Bladder microvascular endothelial cell (primary cell): ENCODE measurements at places on chromosomes 3 and 15. TPM values are rescaled to one million over a fixed set of nuclear protein-coding genes. Genes with fewer than 3 reads are reported as not detected.

The CFAP20DC gene
- total RNA-seq = 0.81 and 0.82 TPM in 2 replicates

The PLXNA1 gene
- 7.8 and 39.3 TPM in 2 replicates for total RNA-seq

The TEX264 gene
- total RNA-seq = 37.7 and 50.0 TPM in 2 replicates

The LXN gene
- total RNA-seq = 50.6 and 104 TPM in 2 replicates

The DLL4 gene
- total RNA-seq = 47.4 and 116 TPM in 2 replicates

The SLC28A1 gene
- total RNA-seq = not detected in 2 replicates

The KIF9 gene
- total RNA-seq = 4.4 and 7.0 TPM in 2 replicates

The TNFAIP8L3 gene
- 9.7 and 46.1 TPM in 2 replicates for total RNA-seq

The ATOSA gene
- total RNA-seq = 56.2 and 101 TPM in 2 replicates

The TMEM42 gene
- 9.4 and 10.4 TPM in 2 replicates for total RNA-seq

The CMTM8 gene
- 1.3 and 1.6 TPM in 2 replicates for total RNA-seq

The DGKG gene
- total RNA-seq = 0.16 and 0.94 TPM in 2 replicates

The ARHGAP31 gene
- 24.3 and 42.5 TPM in 2 replicates for total RNA-seq

The PLEKHO2 gene
- 34.0 and 40.3 TPM in 2 replicates for total RNA-seq
